ENCODE measurements at places on chromosomes 6 and 20.

DNA sequence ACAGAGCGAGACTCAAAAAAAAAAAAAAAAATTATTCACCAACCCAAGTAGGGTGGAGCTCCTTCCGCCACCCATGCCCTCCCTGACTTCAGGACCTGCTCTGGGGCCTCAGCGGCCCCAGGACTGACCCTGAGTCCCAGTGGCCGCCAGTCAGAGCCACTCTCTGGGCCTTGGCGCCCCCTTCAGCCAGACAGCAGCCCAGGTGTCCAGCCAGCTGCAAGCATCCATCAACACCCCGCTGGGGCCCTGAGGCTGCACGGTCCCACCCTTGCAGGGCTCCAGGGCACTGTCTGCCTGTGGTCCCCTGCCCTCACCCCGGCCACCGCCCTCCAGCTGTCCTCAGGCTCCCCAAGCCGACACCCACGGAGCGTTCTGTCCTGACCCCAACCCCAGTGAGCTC, 11.4 kb upstream of the KCNQ2 start:
- DNase-seq, result no peak

- DNase-seq, result no peak
These were observed 71.2 kb upstream of the EMILIN3 start for GRCh38 chr20:41437836-41438235.

DNA sequence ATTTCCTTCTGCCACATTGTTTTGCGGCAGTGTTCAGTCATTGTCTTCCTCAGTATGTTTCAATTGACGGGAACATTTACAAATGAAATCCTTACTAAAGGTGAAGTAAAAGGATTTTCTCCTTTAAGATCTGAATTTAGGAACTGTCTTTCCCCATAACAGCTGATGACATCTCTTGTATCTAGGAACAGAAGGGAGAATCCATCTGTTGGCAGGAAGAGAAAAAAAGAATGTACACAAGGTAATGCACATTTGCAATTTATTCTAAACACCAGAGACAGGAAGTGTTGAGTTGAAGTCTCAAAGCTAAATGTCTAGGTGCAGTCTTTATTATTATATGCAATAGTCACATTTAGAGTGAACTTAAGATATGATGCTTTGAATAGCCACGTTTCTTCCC, 334.5 kb downstream of the HDGFL1 start:
- DNase-seq, result no peak

GRCh38 chr6:28758046-28758817, 165.6 kb downstream of the TRIM27 start:
- DNase-seq, result no peak

DNA sequence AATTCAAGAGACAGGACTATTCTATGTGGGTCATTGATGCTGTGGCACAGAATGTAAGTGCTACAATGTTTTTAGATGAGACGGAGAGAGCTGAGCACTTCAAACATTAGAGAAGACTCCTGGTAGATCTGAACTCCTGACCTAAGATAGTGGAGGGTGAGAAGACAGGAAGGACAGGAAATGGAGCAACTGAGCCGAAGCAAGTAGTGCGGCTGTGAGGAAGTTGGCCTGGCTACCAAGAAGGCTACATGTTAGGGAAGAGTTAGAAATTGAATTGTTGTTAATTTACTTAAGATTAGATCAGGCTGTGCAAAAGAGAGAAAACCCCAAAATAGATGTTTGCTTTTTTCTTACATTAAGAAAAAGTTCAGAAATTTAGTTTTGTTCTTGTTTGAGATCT, 14.4 kb upstream of the MLIP start:
- DNase-seq, result no peak

GRCh38 chr6:29479560-29479959, 8.2 kb downstream of the MAS1L start:
- no peak for DNase-seq

DNA sequence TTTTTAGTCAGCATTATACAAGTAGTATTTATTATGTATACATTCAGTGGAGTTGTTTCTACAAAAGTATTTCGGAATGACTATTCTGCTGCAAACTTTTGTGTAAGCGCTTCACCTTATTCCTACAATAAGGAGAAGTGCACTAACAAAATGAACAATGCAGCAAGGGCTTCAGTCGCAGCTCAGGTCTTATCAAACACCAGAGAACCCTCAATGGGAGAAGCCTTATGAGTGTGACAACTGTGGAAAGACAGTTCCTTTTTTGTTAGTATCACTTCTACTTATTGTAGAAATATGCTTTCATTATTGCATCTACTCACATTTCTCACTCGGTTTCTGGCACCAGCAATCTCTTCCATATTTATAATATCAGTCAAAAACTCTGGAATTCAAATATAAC, 18.8 kb downstream of the ZKSCAN3 start:
- DNase-seq, result no peak

DNA sequence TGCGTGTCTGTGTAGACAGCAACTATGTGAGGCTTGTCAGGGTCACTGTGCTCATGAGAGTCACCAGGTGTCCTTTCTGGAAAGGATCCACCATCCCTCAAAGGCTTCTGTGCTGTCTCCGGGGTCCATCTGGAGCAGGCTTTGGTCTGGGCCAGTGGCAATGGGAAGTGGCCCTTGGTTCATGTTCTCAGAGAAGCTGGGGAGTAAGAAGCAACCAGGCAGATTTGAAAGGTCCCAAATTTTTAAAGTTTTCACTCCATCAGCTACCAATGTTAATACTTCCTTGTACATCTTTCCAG, 68.2 kb downstream of the GCNT2 start:
- DNase-seq, result no peak

DNA sequence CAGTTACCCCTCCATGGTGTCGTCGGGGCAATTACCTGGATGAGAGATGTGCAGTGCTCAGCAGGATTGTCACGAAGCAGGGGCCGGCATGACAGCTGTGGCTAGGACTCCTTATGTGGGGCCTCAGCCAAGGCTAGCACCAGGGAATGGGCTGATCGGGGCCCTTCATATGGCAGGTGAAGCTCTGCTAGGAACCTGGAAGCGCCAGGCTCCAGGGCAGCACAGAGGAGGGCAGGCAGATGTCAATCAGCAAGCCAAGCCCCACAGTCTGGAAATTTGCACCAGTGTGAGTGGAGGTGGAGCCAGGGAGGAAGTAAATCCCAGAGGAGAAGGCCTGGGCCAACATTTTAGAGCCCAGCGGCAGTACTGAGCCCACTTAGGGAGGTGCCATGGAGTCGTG, 21.2 kb downstream of the SYNDIG1 start:
- DNase-seq, result no peak

DNA sequence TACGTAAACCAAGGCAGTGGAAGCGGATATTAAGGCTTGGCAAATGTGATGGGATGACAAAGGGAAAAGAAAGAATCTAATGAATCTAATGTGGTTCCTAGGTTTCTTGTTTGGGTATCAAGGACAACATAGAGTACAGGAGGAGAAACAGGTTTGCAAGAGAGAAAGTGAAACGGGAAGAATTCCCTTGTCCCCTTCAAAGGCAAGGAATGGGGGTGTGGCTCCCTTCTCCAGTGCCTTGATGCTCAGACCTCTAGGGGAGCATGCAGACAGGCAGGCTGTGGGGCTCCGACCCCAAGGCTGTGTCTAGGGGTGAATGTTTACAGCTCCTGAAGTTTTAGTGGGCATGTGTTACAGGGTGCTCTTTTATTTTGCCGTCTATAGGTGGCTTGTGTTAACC, 317.5 kb upstream of the HSF2 start:
- no peak for DNase-seq

GRCh38 chr20:24384865-24385264, 84.6 kb upstream of the SYNDIG1 start:
- no peak for DNase-seq

GRCh38 chr6:143335865-143336264, 114.6 kb downstream of the ADAT2 start:
- DNase-seq, result no peak

DNA sequence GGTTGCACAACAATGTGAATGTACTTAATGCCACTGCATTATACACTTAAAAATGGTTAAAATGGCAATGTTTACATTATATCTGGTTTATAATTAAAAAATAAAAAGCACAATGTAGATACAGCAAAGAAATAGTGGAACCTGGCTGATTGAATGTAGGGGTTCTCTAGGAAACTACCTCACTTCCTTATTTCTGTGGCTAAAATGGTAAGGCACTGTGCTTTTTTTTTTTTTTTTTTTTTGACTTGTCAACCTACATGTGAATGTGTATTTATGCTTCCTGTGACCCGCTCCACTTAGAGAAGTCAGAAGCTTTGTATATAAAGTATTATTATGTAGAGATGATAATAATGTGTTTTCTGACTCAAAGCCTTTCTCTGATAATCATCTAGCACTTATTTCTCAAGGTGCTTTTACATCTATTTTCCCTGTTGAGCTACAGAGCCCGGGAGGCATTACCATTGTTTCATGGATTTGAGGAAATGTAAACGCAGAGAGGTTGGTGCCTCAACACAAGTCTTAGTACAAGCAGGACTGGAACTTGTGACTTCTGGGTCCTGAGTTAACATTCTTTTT, 55.0 kb downstream of the SOX4 start:
- no peak for DNase-seq

DNA sequence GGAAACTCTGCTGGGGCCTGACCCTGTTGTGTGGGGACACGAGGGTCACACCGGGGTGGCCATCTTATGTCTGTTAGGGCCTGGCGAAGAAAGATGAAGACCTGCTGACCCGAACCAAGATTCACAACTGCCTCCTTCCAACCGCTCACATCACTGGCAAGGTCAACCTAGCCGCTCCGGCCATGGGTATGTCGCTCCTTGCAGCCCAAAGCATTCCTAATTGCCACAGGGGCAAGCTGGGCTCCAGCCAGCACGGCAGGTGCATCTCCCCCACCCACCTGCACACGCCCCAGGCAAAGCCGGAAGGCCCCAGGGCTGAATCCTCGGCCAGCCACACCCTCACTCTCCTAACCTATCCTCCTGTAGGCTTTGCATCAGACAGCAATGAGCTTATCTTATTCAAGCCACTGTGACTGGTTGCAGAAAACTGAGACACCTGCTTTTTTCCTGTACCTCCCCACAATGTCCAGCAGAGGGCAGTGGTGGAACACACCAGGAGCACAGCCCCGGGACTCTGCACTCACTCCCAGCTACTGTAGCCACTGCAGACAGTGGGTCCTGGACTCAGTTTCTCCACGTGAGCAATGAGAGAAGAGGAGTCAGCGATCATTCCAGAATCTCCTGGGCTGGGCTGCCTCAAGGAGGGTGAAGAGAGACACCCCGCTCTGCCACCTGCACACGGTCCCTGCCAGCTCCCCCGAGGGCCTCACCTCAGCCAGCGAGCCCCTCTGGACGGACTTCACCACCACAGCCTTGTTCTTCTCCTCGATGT, 170.2 kb downstream of the PREX1 start:
- peak; percentile 64 for DNase-seq

DNA sequence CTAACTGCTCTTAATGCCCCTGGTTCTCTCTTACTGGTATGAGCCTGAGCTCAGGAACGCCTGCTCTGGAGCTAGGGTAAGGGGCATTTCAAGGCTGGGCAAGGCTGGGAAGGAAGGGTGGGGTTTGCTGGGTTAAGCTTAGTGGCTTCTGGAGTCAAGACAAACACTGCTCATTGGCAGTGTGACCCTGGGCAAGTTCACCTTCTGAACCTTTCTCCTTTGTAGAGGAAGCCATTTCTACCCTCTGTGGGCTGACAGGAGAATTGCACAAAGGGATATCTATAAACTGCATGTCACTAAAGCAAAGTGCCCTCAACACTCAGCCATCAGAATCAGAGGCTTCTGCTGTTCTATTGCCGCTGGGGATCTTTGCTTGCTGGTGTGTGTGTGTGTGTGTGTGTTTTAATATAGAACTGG, 20.3 kb upstream of the LRRN4 start:
- DNase-seq, result no peak

- no peak for DNase-seq
These were observed 107.5 kb upstream of the PRSS16 start for GRCh38 chr6:27139756-27140579.

DNA sequence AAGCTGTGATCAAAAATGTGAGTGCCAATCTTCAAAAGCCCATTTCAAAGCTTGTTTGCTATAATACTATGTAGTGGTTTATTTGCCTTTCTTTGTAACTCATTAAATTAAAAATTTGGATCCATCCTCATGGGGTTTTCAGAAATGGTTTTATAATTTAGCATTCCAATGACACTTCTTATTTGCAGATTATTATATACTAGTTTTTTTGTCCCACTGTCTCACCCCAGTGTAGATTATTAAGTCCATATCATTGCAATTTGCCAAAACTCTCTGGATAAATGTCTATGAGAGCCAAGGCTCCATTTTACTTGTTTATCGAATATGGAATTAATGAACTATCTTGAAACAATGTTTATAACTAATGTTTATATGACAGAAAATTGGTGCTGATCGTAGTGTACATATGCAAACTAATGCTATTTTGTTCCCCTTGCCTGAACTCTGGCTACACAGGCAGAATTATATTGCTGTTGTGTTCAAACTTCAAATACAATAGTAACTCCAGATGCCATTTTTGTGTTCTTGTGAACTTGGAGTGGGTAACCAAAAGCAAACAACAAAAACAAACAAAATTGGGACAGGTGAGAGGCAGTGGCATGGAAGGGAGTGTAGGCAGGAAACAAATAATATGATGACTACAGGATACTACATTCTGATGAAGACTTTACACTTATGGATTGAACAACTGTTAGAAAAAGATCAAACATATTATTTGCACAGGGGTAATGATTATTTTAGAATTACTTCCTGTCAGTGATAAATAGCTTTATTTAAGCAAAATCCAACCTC, 307.1 kb upstream of the FLRT3 start:
- DNase-seq, result no peak

DNA sequence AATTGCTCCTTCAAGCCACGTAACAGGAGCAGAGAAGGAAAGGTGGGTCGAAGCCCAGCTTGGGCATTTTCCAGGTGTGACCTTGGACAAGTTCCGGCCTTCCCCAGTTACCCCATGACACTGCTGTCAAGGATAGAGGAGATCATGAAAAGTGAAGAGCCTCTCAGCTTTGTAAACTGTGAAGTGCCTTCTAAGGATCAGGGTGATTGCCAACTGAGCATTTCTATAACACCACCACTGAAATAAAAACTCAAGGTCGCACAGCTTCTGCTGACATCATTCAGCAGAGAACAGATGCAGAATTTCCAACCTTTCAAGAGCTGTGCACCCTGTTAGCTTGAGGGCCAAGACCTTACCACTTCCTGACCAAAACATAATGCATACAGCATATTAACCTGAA, 24.0 kb upstream of the ZMYND8 start:
- DNase-seq, result no peak

- DNase-seq, result no peak
These were observed 218.5 kb downstream of the ARHGAP18 start for GRCh38 chr6:129491436-129491835.

DNA sequence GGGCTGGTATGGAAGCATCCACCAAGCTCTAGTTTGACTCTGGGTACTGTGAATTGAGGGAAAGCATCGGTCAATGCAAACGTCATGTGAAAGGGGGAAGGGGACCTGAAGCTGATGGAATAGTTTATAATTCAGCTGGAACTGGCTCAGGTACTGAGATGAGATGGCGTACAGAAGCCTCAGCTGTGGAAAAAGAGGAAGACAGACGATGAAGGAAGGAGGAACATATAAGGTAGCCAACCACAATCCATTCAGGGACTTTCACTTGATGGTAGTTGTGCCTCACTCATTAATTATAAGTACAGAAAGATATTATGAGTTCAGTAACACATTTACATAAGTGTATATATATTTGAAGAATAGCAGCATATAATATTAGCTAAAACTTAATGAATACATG, 2.7 kb downstream of the CALHM5 start:
- no peak for DNase-seq
